ENCODE measurements at places on chromosomes 5 and 9.

- DNase-seq, result no peak
Measured at GRCh38 chr5:62152394-62153087, 153.5 kb upstream of the KIF2A start.

DNA sequence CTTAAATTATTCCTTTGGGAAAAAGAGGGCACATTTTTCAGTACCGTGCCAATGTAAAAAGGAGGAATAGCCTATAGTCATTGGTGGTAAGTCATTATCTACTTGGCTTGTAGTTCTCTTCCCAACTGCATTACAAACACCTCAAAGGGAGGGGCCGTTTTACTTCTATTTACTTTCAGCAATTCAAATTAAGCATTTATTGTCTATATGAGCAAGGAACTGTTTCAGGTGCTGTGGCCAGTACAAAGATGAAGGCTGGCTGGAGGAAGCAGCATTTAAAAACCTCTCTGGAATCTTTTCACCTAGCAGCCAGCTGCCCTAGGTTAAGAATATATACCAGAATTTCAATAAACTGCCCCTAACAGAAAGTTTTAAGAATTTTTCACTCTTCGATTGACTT lies 48.9 kb downstream of the SEMA6A start:
- no peak for DNase-seq

- DNase-seq, result no peak
Measured at GRCh38 chr9:96187151-96187555, 114.8 kb downstream of the HSD17B3 start.

- no peak for DNase-seq
Measured at GRCh38 chr9:73168298-73168934, 16.8 kb downstream of the ANXA1 start.

GRCh38 chr5:91042936-91043255 lies 340.2 kb downstream of the ARRDC3 start:
- no peak for DNase-seq

DNA sequence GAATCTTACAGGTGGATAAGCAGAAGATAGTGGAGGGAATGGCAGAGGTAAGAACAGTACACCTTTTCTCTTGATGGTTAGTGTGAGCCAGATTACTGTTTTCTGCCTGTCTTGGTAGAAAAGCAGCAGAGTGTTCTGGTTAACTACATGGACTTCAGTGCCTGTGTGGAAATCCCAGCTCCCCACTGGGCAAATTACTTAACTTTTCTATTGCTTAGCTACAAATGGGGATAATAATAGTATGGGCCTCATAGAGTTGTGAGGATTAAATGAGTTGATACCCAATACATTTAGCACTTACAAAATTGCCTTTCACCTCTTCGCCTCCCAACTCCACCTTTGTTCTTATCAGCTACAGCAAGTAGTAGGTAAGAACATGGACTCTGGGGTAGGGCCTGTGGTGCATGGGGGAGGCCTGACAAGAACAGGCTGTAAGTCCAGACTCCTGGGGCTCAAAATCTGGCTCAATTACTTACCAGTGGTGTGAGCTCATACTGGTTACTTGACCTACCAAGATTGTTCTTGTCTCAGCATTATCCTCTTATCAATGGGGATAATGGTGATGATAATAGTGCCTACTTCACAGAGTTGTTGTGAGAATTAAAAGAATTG lies 125.1 kb downstream of the LIFR start:
- DNase-seq, result no peak

GRCh38 chr5:142197098-142197497 lies 88.5 kb downstream of the NDFIP1 start:
- DNase-seq, result no peak

GRCh38 chr5:10459080-10460055 lies 17.7 kb downstream of the ROPN1L start:
- DNase-seq, result no peak

- no peak for DNase-seq
Measured at GRCh38 chr9:107983762-107984161, 494.2 kb upstream of the KLF4 start.

- no peak for DNase-seq
Measured at GRCh38 chr9:10678790-10679189, 66.0 kb upstream of the PTPRD start.

Data from stimulated activated CD8-positive, alpha-beta memory T cell treated with anti-CD3 and anti-CD28 coated beads, Interleukin-15, amount 100 ng/mL, for 24 hours (primary cell).